Stimulated activated CD8-positive, alpha-beta memory T cell treated with anti-CD3 and anti-CD28 coated beads, Interleukin-2, amount 100 ng/mL, for 1 hour (primary cell): ENCODE measurements at places on chromosomes 6 and 20.

GRCh38 chr6:38119516-38119915, 300.0 kb downstream of the ZFAND3 start:
- DNase-seq: no peak

- no peak for DNase-seq
Measured at GRCh38 chr6:4973982-4974745, 29.7 kb downstream of the RPP40 start.

- DNase-seq: no peak
Measured at GRCh38 chr20:53621482-53622246, 28.0 kb upstream of the ZNF217 start.

DNA sequence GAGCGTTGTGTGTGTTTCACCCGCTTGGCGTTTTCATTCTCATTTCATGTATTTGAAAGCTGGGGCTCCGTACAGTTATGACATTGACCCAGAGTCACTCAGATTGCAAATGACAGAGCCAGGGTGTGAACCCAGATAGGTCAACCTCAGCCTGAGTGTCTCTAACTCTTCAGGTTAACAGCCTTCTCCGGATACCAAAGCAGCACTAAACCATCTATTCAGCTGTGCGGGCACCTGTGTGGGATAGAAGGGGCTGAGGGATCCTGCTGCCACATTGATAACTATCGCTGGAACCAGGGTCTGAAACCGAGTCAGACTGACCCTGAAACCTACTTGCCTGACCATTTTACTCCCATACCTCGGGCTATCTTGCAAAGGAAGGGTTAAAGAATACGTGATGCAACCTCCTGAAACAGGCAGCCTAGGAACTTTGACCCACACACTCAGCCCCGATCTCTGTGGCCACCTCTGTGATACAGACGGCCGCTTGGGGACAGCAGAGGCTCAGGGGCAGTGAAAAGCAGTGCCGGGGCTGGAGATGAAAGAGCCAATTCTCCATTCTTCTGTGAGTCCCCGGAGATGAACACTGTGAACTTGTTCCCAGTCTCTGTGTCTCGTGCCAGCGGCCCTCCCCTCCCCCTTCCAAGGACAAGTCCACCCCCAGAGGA, 233.5 kb upstream of the QKI start:
- DNase-seq: no peak

DNA sequence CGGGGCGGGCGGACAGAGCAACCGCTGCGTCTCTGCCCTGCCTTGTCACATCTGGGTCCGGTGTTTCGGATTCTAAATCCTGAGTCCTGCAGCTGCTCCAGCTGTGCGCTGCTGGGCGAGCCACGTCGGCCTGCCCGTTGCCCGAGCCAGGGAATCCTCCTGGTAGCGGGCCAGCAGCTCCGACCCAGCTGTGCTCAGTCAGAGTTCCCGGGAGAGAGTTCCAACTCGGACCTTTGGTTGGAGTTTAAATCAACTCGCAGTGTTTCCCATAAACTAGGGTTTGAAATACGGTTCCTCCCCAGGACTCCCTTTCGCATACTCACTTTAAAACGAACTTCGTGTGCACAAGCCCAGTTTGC, 315 bp upstream of the PDE10A start:
- DNase-seq: no peak

DNA sequence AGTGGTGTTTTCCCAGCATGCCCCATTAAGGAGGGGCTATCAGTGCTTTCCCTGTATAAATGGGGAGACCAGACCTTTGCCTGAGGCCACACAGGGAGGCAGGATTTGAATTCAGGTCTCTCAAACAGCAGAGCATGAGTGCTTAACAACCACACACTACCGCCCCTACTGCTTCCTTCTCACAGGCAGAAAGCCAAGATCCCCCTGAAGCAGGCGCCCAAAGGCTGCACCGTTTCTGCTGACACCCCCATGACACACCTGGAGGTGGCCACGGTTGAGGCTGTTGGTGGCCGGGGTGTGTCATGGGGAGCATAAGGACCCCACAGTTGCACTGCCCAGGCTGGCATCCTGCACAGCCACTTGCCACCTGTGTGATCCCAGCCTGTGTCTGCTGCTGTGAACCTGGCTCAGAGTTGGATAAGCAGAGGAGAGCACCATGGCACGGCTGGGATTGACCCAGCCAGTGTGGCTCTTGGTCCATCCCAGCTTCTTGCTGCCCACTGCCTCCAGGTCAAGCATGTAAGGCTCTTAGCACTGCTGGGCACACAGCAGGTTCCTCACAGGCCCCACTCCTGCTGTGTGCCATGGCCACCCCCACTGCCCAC, 28.3 kb downstream of the PCK1 start:
- no peak for DNase-seq

DNA sequence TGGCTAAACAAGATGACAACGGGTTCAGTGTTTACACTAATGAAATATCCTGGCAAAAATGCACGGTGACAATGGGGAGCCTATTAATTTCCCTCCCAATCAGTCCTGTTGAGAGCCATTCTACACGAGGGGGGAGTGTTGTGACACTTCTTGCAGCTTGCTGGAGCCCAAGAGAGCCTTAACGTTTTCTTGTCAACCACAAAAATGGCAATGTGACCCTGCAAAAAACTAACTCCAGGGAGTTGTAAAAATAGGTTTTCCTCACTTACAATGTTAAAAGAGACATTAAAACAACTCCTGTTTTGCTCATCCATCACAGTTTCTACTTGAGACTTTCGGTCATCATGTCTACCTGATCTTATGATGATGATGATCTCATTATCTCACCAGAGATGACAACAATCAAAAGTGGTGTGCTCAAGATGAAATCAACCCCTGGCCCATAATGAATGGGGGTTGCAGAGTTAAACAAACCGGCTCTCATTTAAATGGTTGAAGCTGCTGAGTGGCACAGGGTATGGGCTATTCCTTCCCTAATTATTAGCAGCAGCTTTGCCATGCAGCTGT, 57.9 kb downstream of the GJA10 start:
- no peak for DNase-seq

- DNase-seq: no peak
Measured at GRCh38 chr6:164109770-164110140, 695.2 kb downstream of the QKI start.

DNA sequence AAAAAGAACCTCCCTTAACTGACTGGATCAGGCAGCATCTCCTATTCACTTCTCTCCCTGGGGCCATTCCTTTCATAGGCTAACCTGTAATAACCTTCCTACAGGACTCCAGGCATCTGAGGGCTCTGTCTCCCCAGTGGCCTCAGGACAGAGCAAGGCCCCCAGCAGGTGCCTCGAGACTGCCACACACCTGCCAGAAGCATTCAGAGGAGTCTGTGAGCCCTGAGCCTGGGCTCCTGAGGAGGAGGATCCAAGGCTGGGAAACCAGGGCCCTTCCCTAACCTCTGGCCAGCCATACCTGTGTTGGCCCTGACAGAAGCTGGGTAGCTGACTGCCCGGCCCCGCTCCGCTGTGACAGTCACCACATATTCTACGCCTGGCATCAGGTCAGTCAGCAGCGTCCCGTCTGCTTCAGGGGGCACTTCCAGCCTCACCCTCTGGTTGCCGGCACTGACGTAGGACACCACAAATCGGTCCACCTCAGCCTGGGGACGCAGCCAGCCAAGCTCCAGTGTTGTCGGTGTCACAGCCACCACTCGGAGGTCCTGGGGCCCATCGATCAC, 20.6 kb downstream of the TNXB start:
- DNase-seq: no peak

DNA sequence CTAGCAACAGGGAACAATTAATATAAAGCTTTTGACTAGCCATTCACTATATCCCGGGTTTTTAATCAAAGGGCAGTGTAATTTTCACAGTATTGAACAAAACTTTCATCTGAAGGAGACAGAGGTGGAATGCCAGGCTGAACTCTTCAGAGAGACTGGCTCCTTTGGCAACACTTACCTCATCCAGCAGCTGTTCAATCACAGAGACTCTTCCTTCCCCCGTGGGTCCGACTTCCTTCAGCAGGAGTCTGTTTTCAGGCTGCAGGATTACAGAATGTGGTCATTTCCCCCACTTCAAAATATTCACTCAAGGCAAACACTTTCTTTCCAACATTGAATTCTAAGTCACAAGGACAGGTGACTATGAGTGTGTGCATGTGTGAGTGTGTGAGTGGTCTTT, 76.6 kb downstream of the DZANK1 start:
- no peak for DNase-seq

GRCh38 chr6:63740709-63741108, 105.1 kb downstream of the PHF3 start:
- DNase-seq: no peak

DNA sequence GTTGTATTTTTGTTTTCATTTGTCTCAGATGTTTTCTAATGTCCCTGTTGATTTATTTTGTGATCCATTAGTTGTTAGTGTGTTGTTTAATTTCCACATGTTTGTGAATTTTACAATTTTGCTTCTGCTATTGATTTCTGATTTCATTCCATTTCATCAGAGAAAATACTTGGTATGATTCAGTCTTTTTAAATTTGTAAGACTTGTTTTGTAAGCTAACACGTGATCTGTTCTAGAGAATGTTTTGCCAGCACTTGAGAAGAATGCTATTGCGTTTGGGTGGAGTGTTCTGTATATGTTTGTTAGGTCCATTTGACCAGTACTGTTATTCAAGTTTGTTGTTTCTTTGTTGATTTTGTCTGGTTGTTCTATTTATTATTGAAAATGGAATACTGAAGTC, 53.9 kb downstream of the KIZ start:
- DNase-seq: no peak

- DNase-seq: no peak
Measured at GRCh38 chr6:116369964-116370759, 585 bp upstream of the DSE start.
